ENCODE measurements at places on chromosomes 1 and 21. TPM values are rescaled to one million over a fixed set of nuclear protein-coding genes. Genes with fewer than 3 reads are reported as not detected.
A peak's percentile ranks its signal among the peaks of the same experiment; 100 is the strongest.

DNA sequence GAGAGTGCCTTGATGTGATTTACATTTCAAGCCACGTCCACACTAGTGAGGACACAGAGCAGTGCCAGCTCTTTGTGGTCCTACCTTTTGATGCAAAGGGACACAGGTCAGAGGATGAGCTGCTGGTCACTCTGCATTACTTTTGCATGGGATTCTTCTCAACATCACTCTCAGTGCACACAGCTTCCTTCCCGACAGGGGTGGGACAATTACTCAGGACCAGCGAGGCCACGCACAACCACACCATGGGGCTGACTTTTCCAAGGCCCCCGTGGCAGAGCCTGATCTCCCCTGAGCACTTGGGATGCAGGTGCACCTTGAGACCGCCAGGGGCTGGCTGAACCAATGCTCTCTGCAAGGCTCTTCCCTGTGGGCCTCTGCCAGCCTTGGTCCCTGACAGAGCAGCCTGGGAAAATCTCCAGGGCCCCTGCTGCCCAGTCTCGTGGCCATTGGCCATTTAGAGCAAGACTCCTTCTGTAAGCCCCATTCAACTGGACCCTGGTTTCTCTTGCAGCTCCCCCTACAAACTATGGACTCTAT lies 13.2 kb upstream of the PRAMEF12 start:
- no peak for DNase-seq

Gene SPATA21
- polyA plus RNA-seq = not detected

Gene MROH9
- polyA plus RNA-seq = not detected

Gene PADI4
- polyA plus RNA-seq = 0.10 TPM

DNA sequence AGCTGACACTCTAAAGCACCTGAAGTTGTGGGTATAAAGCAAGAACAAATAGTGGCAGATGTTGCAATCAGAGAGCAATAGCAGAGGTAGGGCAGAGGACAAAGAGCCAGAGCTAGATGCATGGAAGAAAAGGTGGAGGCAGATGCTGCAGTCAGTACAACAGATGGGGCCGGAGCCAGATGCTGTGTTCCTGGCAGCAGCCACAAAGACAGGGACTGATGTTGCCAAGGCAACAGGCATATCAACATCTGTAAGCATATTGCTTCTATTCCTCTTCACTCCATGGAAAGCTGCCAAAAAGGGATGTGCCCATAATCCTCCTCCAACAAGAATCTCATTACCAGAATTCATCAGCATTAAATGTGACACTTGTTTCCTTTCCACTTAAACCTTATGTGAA lies 108.0 kb downstream of the TNNI3K start:
- peak; percentile 45 for DNase-seq

Gene YOD1
- polyA plus RNA-seq = 10.1 TPM

GRCh38 chr1:71881611-71882010 lies 400.7 kb downstream of the NEGR1 start:
- no peak for DNase-seq

Gene AGBL4
- polyA plus RNA-seq = 0.28 TPM

- no peak for DNase-seq
These were observed 210.8 kb downstream of the NFIA start for GRCh38 chr1:61293197-61293596.

DNA sequence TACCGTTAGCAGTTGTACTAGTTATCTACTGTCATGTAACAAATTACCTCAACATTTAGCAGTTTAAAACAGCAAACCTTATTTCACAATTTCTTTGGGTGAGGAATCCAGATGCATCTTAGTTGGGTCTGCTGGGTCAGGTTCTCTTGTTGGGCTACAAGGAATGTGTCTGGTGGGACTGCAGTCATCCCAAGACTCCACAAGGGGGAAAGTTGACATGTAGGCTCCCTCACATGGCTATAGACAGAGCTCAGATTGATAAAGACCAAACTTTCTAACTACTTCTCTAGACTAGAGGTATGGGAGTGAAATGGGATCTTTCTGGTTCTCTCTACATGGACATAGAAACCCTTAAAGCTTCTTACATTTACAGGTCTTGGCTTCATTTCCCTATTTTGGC lies 160.9 kb downstream of the UCK2 start:
- no peak for DNase-seq

Gene SLC30A1
- 94.5 TPM for polyA plus RNA-seq
